Right ventricle myocardium inferior (tissue), 1 donor: ENCODE measurements at places on chromosomes 11 and 22. TPM values are rescaled to one million over a fixed set of nuclear protein-coding genes. Genes with fewer than 3 reads are reported as not detected.
A peak's percentile ranks its signal among the peaks of the same experiment; 100 is the strongest.

DNA sequence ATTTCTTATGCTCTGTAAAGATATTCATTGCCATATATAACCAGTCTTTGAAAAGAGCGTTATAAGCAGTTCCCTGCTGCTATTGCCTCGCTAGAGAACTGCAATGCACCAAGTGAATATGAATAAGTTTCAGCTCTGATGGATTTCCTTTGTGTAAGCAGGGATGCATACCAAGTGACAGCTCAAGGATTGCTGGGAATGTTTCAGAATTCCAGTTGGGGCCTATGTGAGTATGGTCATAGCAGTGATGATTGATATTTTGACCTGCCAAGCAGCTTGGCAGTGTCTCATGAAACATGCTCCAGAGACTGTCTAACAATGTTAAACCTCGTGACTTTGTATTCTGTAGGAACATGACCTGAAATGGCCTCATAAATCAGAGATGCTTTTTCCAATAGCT, 312.6 kb downstream of the C11orf87 start:
- DNase-seq, result no peak

- no peak for DNase-seq
Measured at GRCh38 chr11:34198523-34198922, 93.1 kb downstream of the NAT10 start.

- no peak for DNase-seq
Measured at GRCh38 chr11:94211261-94211830, 82.7 kb downstream of the PANX1 start.

DNA sequence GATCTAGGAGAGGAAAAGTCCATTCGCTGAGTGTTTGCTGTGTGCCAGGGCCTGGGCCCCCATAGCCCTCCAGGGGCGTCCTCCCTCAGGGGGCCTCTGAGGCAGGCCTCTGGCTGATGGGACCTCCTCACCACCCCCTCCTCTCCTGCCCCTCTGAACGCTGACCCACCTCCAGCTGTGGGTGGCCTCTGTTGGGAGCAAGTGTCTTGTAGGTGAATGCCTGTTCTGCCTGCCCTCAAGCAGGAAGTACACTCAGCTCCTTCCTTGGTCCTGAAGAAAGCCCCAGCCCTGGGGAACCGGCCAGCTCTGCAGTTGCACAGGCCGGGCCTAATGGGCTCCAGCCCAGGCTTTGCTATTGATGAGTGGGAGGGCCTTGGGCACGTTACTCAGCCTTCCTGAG, 3.5 kb downstream of the MYO7A start:
- peak; percentile 40 for DNase-seq

GRCh38 chr11:82738091-82738490, 4.4 kb upstream of the FAM181B start:
- DNase-seq, result no peak

KLHDC7B gene
- total RNA-seq, result not detected
